ENCODE measurements at places on chromosomes 3 and 15. TPM values are rescaled to one million over a fixed set of nuclear protein-coding genes. Genes with fewer than 3 reads are reported as not detected.

GRCh38 chr3:138747225-138747624, 87.5 kb downstream of the PIK3CB start:
- DNase-seq = no peak

DNA sequence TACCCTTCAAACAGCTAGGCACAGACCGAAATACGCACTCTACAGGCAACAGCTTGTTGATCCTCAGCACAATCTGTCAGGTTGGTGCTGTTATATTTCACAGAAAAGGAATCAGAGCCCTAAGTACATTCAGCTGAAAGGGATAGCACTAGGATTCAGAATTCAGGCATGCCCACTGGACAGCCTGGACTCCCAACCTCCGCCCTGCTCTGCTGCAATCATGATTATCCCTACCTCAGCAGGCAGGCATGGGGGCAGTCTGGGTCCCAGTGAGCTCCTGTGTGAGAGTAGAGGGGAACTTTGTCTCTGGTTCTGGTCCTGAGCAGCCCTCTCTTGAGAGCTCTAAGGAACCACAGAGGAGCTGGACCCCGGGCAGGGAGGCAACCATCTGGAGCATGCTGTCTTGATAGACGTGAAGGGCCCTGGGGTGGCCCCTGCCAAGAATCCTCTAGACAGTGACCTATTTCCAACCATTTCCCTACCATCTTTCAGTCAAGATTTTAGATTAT, 23.4 kb upstream of the NOX5 start:
- no peak for DNase-seq

DNA sequence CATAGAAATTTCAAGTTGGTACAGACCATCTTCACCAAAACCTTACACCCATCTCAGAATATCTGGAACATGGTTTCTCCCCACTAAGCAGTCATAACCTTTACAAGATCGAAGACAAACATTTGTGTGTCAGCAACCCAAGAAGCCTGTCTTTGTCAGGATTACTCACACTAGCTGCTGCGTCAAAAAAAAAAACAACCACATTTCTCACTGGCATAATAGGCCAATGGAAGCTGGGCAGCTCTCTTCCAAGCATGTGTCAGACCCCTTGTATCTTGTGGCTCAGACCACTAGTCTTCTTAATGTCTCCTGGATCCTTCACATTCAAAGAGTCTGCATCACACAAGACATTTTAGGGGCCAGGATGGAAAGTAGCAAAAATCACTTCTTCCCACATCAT, 266.9 kb upstream of the IGF1R start:
- DNase-seq = no peak

GRCh38 chr15:39250460-39251186, 330.3 kb upstream of the THBS1 start:
- DNase-seq = no peak

DNA sequence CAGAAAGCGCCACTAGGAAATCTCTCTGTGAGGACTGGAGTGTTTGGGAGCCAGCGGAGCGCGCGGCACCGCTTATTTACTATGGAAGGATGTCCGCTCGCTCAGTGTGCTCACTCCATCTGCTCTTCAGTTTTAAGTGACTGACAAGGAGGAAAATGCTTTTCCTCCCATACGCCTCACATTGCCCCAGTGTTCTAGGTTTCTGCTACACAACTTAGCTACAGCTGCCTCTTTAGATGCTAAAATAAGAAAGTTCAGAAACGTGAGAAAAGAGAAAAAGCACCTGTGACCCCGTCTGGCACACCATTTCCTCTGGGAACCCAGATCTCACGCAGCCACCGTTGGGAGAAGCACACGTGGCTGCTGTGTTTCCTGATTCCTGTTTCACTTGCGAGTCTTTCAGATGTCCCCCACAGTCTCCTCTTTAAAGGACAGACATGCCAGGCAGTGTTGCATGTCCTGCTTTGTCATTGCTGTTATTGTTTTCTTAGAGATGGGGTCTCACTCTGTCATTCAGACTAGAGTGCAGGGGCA, 11.7 kb upstream of the MUSTN1 start:
- DNase-seq = no peak

DNA sequence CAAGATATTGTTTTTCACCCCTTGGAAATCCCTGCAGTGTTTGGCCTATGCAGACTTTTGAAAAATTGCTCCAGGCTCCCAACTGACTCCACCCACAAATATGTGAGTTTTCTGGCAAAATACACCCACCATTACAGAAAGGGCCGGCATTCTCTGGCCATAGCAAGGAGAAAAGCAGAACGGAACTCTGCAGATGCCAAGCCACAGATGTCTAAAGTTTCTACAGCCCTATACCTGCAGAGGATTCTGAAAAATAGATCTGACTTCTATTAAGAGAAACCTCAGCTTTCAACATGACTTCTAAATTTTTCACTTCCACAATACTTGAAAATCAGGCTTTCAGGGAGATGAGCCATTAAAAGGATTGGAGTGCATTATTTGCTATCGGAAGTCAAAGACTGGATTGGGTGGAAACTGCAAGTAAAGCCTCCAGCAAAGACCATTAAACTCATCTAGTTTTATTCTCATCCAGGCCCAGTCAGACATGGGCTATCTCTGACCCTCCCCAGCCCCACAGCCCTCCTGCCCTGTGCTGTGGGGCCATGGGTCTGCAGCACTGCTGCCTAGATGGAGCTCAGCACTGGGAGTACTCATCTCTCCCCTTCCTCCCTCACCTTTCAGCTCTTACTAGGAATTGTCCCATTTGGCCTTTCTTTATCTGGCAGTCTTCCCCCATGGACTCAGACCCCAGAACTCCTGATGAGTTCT, 243.1 kb upstream of the GOLGA6L4 start:
- no peak for DNase-seq

- no peak for DNase-seq
Measured at GRCh38 chr3:73529308-73530021, 95.3 kb downstream of the PDZRN3 start.

DNA sequence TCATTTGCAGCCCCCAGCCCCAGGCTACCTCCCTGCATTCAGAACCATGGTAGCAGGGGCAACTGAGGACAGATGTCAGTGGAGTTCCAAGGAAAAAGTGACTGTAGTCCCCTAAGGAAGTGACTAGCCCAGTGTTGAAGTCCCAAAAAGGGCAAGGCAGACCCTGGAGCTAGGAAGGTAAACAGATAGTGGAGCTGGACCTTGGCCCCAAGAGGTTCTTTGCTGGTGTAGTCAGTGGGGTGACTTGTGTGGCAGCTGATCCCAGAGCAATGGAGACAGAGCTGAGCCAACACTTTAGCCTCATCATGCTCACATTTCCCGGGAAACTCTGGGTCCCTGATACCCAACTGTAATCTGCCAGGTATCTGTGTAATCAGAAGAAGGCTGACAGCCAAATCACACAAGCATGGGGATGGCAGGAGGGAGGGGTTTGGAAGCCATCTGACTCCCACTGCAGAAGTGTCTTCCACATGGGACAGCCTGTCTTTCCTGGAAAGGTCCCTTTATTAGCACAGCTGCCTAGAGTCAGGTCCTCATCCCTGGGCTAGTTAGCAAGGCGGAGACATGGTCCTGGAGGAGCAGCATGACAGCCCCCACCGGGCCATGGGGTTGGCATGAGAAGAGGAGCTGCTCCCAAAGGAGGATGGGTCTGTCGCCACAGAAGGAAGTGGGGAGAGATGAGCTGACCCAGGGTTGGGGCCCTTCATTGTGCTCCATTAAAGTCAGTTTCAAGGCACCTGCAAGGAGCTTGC, 39.8 kb downstream of the PXYLP1 start:
- DNase-seq = no peak

GRCh38 chr3:56295161-56295560, 173.1 kb downstream of the ERC2 start:
- no peak for DNase-seq

- DNase-seq = no peak
Measured at GRCh38 chr3:87614998-87615397, 338.6 kb upstream of the POU1F1 start.

DNA sequence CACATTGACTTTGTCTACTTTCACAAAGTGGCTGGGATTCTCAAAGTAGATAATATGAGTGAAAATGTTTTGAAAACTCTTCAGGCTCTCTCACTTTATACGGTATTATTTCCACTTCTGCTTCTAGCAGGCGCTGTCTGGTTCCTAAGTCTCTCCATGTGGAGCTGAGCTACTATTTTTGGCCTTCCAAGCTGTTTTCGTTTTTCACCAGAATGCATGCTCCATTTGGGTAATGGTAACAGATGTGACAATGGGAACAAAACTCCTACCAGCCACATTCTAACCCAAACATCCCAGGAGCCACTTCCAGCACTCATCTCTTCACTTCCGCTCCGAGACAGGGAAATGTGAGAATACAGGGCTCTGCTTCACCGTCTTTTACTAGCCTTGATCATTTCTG, 586.7 kb downstream of the NTRK3 start:
- no peak for DNase-seq

DNA sequence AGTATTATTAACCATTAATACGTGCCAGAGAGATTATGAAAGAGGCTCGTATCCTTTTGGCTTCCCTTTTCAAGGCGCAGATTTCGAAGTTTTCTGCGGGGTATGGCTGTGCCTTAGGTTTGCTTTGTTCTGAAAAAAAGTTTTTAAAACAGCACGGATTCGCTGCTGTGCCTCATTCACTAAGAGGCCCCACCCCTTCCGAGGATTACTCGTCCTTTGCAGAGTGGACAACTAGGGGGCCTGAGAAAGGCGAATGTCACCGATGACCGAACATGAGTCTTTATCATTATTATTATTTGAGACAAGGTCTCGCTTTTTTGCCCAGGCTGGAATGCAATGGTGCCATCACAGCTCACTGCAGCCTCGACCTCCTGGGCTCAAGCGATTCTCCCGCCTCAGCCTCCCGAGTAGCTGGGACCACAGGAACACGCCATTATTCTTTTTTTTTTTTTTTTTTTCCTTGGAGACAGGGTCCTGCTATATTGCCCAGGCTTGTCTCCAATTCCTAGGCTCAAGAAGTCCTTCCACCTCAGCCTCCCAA, 684 bp upstream of the RPS27L start:
- peak; percentile 67 for DNase-seq

- no peak for DNase-seq
Measured at GRCh38 chr3:109268181-109268580, 48.1 kb downstream of the DPPA2 start.

GRCh38 chr15:63156086-63156710, 1.1 kb downstream of the RPS27L start:
- no peak for DNase-seq

GRCh38 chr15:60590935-60591495, 112.1 kb upstream of the ICE2 start:
- DNase-seq = no peak

Gene SPINT1
- polyA plus RNA-seq = 70.0 TPM

Gene TBC1D2B
- polyA plus RNA-seq = 25.9 TPM

Gene FAIM
- 37.2 TPM for polyA plus RNA-seq

Data from right renal cortex interstitium (tissue), 3 donors.